ENCODE measurements at places on chromosomes 5 and 9.

- DNase-seq: no peak
Measured at GRCh38 chr9:77533671-77534070, 114.5 kb downstream of the GNA14 start.

DNA sequence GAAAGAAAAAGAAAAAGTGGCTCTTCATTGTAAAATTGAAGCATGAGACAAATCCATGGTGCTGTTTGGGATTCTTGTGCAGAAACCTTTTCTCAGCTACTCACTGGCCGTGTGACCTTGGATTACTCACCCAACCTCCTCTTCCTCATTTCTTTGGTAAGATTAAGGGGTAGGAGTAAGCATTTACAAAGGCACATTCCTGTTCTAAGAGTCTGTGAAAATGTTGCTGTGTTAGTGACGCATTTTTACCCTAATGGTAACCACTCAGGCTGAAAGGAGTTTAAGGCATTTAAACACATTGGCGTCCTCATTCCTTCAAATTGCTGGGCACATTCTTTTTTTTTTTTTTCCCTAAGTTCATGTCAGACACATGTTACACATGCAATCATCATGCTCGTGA is 4.3 kb downstream of the RAI14 start:
- no peak for DNase-seq

GRCh38 chr5:57172466-57173318 is 1.2 kb upstream of the GPBP1 start:
- DNase-seq: no peak

DNA sequence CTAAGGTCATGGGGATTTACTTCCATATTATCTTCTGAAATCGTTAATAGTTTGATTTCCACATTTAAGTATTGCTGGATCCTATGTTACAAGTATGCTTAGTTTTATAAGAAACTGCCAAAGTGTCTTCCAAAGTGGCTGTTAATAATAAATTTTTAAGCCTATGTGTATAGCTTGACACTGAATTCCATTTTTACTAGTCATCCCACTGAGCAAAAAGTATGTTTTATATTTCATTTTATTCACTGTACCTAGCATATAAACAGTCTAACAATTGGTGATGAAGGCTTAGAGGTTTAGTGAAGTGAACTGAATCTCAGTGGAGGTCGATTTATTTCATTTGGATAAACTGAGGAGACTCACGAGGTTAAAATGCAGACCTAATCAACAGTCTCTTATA is 174.6 kb downstream of the ADAMTS6 start:
- DNase-seq: no peak

GRCh38 chr5:73393611-73394489 is 54.7 kb downstream of the FOXD1 start:
- DNase-seq: no peak

DNA sequence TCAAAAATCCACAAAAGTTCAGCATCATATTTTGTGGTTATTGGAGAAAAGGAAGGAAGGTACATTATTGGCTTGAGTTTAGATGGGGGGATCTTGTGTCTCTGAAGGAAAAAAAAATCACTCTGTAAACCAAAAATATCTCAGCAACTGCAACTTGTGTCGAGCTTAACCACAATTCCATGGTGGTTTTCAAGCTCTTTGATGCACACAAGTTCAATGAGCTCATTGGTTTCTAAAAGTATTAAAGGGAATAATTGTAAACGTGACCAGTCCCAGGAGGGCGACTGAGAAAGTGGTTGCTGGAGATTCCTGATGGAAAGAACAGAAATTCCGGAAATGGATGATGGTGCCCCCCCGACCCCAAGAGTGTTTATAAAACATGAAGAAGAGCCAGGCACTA is 173.8 kb downstream of the PSAT1 start:
- no peak for DNase-seq

GRCh38 chr5:109630093-109630492 is 59.6 kb upstream of the MAN2A1 start:
- DNase-seq: no peak

- DNase-seq: no peak
Measured at GRCh38 chr5:15085671-15086070, 214.1 kb upstream of the ANKH start.

- DNase-seq: no peak
Measured at GRCh38 chr9:134738869-134739659, 97.5 kb downstream of the COL5A1 start.

DNA sequence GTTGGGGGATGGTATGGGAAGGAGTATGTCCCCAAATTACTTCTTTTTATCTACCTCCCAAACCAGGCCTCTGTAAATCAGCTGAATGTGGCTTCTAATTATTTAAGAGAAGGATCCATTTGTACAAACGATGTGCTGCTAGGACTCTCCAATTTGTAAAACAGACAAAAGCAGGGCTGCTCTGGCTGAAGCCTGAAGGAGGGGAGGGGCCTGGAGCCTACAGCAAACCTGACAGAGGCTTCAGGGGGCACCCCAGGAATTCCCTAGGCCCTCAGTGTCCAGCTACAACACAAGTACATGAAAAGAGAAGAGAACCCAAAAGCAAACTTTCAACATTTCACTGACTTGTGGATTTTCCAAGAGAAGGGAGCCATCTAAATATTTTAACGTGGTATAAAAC is 939.4 kb upstream of the DMAC1 start:
- DNase-seq: no peak

DNA sequence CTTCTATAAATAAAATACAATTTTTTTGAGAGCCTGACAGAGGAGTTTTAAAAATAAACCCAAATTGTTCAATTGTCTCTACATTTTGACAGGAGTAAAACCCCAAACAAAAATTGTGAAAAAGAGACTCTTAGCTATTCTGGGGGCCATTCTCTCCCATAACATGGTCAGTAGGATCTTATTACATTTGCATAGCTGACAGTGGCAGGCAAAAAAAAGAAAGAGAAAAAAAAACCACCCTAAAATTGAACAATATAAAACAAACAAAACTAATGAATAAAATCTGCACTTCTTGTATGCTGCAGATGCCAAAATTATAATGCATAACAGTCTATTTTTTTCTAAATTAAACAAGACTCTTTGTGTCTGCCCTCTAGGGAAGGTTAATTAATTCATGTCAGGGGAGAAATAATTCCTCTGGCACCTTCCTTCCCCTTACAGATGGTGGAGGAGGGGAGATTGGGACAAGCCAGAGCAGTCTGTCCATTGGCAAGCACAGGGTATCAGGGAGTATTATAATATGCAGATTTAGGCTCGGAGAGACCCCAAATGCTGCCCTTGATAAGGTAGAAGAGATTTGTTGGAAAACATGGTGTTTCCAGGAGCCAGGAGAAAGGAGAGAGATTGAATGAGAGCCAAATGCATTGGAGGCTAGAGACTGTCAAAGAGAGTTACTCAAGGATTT is 79.7 kb upstream of the CDH6 start:
- DNase-seq: no peak

DNA sequence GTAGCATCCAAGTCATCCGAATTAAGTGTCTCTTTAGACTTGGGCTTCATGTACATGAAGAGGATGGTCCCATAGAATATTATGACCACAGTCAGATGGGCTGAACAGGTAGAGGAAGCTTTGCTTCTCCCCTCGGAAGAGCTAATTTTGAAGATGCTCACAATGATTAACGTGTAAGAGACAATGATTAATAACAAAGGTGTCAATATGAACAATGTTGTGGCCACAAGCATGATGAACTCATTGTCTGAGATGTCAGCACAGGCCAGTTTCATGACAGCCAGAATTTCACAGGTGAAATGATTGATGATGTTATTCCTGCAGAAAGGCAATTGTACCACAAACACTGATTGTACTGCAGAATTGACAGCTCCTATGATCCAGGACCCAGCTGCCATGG is 626 bp downstream of the OR13C2 start:
- DNase-seq: no peak

DNA sequence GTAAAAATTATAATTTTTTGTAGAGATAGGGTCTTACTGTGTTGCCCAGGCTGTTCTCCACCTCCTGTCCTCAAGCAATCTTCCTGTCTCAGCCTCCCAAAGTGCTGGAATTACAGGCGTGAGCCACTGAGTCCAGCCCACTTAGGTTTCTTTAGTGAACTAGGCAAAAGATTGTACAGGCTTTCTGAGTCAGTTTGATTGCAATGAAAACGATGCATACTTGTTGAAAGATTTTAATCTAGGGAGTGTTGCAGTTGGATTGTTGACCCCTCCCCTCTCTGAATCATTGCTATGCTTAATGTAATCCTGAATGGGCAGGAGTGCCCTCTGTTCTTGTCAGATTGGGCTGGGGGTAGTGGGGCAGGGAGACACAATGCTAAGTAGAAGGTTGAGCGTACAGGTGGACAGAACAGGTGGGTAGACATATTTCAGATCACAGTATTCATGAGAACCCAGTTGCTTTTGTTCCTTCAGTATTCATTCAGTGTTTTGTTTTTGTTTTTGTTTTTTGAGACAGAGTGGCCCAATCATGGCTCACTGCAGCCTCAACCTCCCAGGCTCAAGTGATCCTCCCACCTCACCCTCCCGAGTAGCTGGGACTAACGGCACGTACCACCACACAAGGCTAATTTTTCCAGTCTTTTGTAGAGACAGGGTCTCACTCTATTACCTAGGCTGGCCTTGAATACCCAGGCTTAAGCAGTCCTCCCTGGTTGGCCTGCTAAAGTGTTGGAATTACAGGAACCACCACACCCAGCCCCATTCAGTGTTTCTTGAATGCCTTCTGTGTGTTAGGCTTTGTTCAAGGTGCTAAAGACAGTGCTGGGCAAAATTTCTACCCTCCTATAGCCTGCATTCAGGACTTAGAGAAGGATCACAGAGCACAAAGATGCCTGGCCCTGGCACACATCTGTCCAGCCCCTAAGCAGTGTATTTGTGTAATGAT is 70.1 kb downstream of the KIAA1958 start:
- no peak for DNase-seq

GRCh38 chr5:90968319-90968718 is 409.7 kb downstream of the ADGRV1 start:
- no peak for DNase-seq

- no peak for DNase-seq
Measured at GRCh38 chr5:107700481-107700880, 29.7 kb upstream of the EFNA5 start.

- no peak for DNase-seq
Measured at GRCh38 chr9:34962546-34962945, 4.5 kb downstream of the PHF24 start.

GRCh38 chr9:95150903-95151302 is 166.6 kb downstream of the FANCC start:
- no peak for DNase-seq

DNA sequence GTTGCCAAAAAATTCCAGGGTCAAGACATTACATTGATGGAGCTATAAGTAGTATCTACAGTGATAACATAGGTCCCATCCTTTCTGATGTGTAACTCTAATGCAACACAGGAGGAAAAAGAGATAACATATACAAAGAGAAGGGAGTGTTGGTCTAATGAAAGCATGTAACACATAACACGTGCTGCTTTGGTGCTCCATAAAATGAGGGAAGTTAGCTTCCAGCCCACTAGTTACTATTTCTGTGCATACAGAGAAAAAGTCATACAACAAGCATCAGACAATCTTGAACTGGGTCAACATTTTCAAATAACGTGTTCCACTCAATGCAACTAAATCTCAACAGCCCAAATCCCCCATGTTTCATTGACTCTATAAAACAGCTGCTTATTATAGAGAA is 11.7 kb downstream of the MLLT3 start:
- no peak for DNase-seq

DNA sequence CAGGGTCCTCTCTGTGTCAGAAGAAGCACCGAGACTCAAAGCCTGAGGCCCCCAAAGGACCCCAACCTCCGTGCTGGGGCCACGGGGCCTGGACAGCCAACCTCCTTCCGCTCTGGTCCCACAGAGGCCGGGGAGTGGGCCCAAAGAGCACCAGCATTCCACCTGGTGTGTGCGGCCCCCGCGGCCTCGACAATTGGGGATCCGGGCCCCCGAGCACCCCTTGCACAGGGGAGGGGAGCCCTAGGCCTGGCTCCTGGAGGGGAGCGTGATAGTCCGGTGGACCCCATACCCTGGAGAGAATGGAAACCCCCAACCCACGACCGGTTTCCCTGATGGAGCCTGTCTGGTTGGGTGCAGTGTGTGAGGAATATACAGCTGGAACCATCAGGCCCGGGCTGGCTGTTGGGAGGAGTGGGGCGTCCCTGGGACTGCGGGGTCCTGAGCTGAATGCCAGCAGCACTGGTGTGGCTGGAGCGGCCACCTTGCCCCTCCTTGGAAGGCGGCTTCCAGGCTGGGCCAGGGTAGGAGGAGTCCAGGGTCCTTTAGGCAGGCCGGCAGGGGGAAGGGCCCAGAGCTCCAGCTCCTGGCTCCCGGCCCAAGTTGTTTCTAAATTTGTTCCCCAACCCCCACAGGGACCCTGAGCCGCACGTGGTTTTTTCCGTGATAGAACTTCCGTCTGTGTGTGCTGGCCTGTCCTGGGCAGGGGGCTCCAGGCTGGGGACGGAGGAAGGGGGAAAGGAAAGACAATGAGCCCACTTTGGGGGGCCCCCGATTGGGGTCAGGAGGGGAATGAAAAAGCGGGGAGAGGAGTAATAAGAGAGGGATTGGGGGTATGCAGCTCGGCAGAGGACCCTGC is 825 bp upstream of the TOR4A start:
- no peak for DNase-seq

GRCh38 chr9:114088571-114089170 is 10.4 kb downstream of the KIF12 start:
- no peak for DNase-seq

DNA sequence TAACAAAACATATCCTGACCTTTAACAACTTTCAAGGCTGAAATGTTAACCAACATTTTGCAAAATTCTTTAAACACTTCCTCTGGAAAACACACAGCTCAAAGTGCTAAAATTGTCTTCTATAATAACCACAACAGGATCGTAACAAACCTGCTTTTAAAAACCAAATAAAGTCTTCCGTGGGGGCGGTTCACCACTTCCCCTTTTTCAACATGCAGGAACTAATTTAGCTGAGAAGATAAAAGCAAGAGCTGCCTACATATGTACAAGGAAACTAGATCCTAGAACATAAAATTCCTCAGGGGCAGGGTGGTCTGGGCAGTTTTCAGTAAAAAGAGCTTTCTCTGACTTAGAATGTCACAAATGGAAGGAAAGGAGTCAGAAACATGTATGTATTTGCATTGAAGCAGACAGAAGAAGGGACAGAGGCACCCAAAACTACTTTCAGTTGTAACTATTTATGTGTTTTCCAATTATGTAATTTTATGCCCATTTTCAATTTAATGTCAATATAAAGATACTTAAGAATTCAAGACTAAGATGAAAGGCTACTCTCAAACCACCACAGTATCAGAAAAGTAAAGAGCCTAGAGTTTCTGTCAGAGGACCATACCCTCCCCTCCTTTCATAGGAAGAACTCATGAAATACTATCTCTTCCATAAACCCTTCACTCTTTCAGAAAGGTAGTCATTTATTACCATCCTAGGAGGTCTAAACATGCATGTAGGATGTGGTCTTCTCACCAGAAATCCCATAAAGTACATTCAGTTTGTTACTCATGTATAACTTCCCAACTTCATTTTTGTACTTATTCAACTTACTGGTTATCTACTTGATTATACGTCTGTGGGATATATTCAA is 185.9 kb upstream of the RASA1 start:
- DNase-seq: no peak

- DNase-seq: no peak
Measured at GRCh38 chr9:93302586-93303257, 118.8 kb downstream of the WNK2 start.
